ENCODE measurements at places on chromosomes 2 and 18.
A peak's percentile ranks its signal among the peaks of the same experiment; 100 is the strongest.

DNA sequence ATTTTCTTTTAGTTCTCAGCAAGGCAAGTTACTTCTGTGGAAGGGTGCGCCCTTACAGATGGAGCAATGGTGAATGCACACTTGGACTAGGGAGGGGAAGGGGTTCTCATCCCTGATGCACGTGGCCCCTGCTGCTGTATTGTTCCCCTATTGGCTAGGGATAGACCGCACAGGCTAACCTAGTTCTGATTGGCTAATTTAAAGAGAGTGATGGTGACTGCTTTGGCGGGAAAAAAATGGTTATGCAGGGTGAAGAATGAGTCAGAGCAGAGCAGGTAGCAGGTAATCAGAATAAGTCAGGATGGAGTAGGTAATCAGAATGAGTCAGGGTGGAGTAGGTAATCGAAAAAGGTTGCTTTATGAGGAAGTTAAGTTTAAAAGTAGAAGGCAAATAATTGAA, 171.5 kb downstream of the MTCL1 start:
- no peaks in the 10 kb centered on the region for H3K27me3 ChIP-seq
- H3K27ac ChIP-seq = no peak overlapping the region
- DNase-seq = no peak
- H3K4me3 ChIP-seq = no peak overlapping the region

DNA sequence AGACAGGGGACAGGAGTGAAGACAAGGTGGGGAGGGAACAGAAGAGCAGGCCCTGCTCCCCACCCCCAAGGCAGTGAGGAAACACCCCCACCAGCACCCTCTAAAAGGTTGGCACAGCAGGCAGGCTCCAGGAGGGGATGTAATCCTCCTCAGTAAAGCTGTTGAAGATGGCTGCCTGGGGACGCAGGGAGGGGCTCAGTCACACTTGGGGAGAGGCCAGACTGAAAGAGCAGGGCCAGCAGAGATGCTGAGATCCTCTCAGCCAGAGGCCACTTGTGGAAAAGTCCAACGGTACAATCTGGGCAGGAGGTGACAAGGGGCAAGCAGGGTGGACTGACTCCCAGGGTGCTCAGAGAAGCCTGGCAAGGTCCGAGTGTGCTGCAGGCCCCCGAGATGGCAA, 154.8 kb upstream of the ID2 start:
- H3K4me3 ChIP-seq = no peak overlapping the region
- no peaks in the 10 kb centered on the region for H3K36me3 ChIP-seq
- H3K27me3 ChIP-seq = no peaks in the 10 kb centered on the region
- no peak for DNase-seq

GRCh38 chr2:102301867-102302362, 9.4 kb upstream of the IL1RL1 start:
- peak; percentile 52 for DNase-seq
- H3K27me3 ChIP-seq = no peaks in the 10 kb centered on the region
- H3K27ac ChIP-seq = no peak overlapping the region
- H3K4me3 ChIP-seq = no peak overlapping the region
- no peaks in the 10 kb centered on the region for H3K4me1 ChIP-seq
- no peaks in the 10 kb centered on the region for H3K36me3 ChIP-seq

GRCh38 chr2:217873371-217873770, 129.4 kb downstream of the TNS1 start:
- no peaks in the 10 kb centered on the region for H3K27me3 ChIP-seq
- H3K4me1 ChIP-seq = peaks cover 2% of the 10 kb centered on the region
- H3K36me3 ChIP-seq = peaks cover 3% of the 10 kb centered on the region
- no peak overlapping the region for H3K4me3 ChIP-seq
- no peak for DNase-seq

GRCh38 chr2:70716951-70717350, 51.0 kb downstream of the ADD2 start:
- H3K27ac ChIP-seq = no peak overlapping the region
- no peaks in the 10 kb centered on the region for H3K27me3 ChIP-seq
- peaks cover 8% of the 10 kb centered on the region for H3K4me1 ChIP-seq

GRCh38 chr2:171365232-171365631, 68.6 kb downstream of the METTL8 start:
- H3K36me3 ChIP-seq = no peaks in the 10 kb centered on the region
- no peaks in the 10 kb centered on the region for H3K4me1 ChIP-seq
- DNase-seq = no peak
- H3K4me3 ChIP-seq = no peak overlapping the region
- no peak overlapping the region for H3K27ac ChIP-seq

DNA sequence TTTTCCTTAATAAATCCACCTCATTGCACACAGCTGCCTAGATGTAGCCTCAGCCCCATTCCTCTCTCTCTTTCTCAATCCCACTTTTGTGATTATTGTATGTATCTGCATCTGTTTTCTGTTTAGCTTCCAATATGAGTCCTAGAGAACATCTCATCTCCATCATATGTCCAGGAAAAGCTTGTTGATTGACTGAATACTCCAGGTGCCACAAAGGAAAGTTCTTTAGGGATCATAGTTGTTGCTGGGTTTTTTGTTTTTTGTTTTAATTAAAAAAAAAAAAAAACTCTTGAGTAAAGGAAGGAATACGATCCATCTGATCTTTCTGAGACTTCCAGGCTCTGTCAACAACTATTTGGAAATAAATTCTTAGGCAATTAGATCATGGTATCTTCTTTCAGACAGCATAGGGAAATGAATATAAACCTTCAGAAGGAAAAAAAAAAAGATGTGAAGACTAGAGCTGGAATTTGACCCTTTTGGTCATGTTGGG, 42.5 kb downstream of the KIAA2012 start:
- H3K4me3 ChIP-seq = no peak overlapping the region
- no peaks in the 10 kb centered on the region for H3K27me3 ChIP-seq
- no peaks in the 10 kb centered on the region for H3K4me1 ChIP-seq
- H3K36me3 ChIP-seq = no peaks in the 10 kb centered on the region
- no peak overlapping the region for H3K27ac ChIP-seq

- H3K4me1 ChIP-seq = no peaks in the 10 kb centered on the region
- H3K4me3 ChIP-seq = no peak overlapping the region
- no peaks in the 10 kb centered on the region for H3K27me3 ChIP-seq
- H3K36me3 ChIP-seq = no peaks in the 10 kb centered on the region
- no peak for DNase-seq
These were observed 25.9 kb downstream of the GKN2 start for GRCh38 chr2:68926796-68927195.

- no peaks in the 10 kb centered on the region for H3K4me1 ChIP-seq
- H3K27ac ChIP-seq = no peak overlapping the region
- no peaks in the 10 kb centered on the region for H3K36me3 ChIP-seq
- no peak for DNase-seq
- no peak overlapping the region for H3K4me3 ChIP-seq
These were observed 383.3 kb downstream of the MTX2 start for GRCh38 chr2:176652300-176653182.

- no peak overlapping the region for H3K4me3 ChIP-seq
- H3K4me1 ChIP-seq = no peaks in the 10 kb centered on the region
- no peaks in the 10 kb centered on the region for H3K27me3 ChIP-seq
- no peak for DNase-seq
- no peaks in the 10 kb centered on the region for H3K36me3 ChIP-seq
These were observed 17.3 kb upstream of the IMPA2 start for GRCh38 chr18:11963991-11964484.

DNA sequence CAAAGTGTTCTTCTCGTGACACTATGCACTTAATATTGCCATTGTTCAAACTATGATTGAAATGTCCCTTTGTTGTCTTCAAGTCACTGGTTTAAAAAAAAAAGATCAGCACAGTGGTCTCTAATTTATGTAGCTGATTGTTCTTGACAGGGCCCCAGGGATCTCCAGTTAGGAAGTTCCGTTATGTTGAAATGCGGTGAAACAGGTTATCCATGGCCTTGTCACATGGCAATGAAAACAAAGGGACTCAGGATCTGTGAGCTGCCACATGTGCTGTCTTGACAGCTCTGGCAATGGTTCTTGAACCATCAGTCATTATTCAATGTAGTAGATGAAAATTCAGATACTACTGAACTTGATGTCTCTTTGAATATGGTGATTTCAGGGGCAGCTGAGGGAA, 147.4 kb downstream of the SETBP1 start:
- H3K27ac ChIP-seq = no peak overlapping the region
- H3K4me3 ChIP-seq = no peak overlapping the region
- H3K36me3 ChIP-seq = no peaks in the 10 kb centered on the region
- H3K27me3 ChIP-seq = no peaks in the 10 kb centered on the region
- H3K4me1 ChIP-seq = no peaks in the 10 kb centered on the region
- no peak for DNase-seq

DNA sequence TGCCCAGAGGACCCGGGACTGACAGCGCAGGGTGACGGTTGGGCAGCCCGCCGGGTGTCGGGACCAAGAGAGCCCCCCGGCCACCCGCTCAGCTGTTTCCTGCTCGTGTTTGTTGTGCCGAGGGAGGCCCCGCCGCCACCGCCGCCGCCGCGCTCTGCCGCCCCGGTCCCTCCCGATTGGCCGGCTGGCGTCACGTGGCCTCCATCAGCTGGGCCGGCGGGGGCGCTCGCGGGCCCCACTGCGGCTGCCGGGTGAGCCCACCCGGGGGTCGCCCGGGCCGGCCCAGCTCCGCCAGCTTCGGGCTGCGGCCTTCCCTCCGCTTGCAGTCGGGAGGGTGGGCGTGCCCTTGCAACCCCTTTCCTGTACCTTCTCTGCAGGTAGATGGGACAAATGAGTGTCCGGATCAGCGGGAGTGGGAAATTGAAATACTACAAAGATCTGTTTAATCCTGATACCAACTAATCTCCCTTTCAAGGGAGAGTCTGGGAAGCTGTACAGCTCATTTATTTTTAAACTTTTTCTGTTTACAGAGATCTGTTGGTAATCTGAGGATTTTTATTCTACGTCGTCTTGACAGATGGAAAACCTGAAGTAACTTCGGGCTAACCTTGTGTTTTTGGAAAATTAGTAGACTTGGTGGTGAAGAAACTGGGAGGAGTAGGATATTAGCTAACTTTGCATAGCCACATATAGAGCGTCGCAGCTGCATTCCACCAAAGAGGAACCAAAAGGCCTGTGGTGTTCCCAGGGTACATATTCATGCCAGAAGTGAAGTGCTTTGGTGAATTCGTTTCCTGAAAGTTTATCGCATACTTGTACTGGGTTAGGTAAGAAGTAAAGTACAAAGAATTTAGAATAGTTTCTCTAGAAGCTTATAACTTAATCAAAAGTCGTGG, 1.2 kb downstream of the YPEL5 start:
- H3K27ac ChIP-seq = no peak overlapping the region
- no peaks in the 10 kb centered on the region for H3K36me3 ChIP-seq
- no peaks in the 10 kb centered on the region for H3K27me3 ChIP-seq
- peaks cover 2% of the 10 kb centered on the region for H3K4me1 ChIP-seq

- H3K4me3 ChIP-seq = no peak overlapping the region
- DNase-seq = no peak
- H3K36me3 ChIP-seq = no peaks in the 10 kb centered on the region
- no peaks in the 10 kb centered on the region for H3K27me3 ChIP-seq
- no peaks in the 10 kb centered on the region for H3K4me1 ChIP-seq
- no peak overlapping the region for H3K27ac ChIP-seq
These were observed 33.2 kb upstream of the FHL2 start for GRCh38 chr2:105432044-105432399.

- no peaks in the 10 kb centered on the region for H3K27me3 ChIP-seq
- no peaks in the 10 kb centered on the region for H3K4me1 ChIP-seq
- H3K36me3 ChIP-seq = no peaks in the 10 kb centered on the region
- H3K27ac ChIP-seq = no peak overlapping the region
These were observed 15.0 kb upstream of the RNF103 start for GRCh38 chr2:86638712-86639111.

GRCh38 chr18:10131460-10132395, 217.9 kb downstream of the VAPA start:
- H3K27me3 ChIP-seq = no peaks in the 10 kb centered on the region
- no peak overlapping the region for H3K27ac ChIP-seq
- H3K4me1 ChIP-seq = peaks cover 1% of the 10 kb centered on the region
- H3K4me3 ChIP-seq = peak overlapping the region; percentile 45

DNA sequence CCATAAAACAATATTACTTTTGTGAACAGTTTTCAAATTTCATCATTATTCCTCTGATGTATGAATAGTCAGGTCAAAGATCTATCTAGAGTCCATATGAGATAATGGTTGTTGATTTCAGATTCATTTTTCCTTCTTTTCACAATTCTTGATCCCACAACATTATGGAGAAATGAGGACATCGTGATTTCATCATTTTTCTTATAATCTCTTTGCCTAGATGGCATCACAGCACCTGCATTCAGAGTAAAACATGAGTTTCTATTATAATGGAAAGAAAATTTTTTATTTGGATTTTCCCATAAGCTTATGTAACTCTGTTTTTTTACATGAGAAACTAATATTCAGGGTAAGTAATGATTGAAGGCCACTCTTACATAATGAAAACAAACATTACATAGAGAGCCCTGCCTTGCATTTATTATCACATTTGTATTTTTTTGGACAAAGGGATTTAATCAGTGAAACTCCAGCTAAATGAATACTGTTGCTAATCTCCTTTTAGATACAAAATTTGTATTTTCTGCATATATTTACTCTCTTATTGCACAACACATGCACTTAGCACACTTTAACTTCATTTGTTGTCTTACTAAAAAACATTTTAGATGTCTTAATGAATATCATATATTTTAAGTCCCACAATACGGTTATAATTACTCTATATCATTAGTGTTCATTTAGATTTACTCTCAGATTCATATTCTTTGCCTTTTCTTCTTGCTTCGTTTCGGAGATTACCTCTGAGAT, 188.4 kb upstream of the KYNU start:
- H3K4me1 ChIP-seq = no peaks in the 10 kb centered on the region
- DNase-seq = no peak
- no peak overlapping the region for H3K27ac ChIP-seq
- H3K36me3 ChIP-seq = no peaks in the 10 kb centered on the region
- no peaks in the 10 kb centered on the region for H3K27me3 ChIP-seq
- no peak overlapping the region for H3K4me3 ChIP-seq

DNA sequence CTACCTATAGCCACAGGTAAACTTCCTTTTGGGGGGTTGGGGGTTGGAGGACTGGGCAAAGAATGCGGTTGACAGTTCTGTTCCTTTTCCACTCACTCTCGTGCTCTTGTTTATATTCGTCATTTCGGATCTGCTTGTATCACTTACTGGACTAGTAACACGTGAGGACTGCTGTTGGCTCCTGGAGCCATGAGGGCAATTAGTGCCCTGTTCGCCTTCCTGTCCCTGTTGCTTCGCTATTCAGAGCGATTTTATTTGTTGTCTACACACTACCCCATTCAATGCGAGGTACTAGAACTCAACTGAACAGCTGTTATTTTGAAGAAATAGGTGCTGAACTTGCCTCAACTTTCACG, 1.1 kb downstream of the KCNJ3 start:
- no peak for DNase-seq
- H3K27ac ChIP-seq = no peak overlapping the region
- peaks cover 7% of the 10 kb centered on the region for H3K4me1 ChIP-seq
- H3K27me3 ChIP-seq = peaks cover 23% of the 10 kb centered on the region
- peak overlapping the region; percentile 55 for H3K4me3 ChIP-seq
- H3K36me3 ChIP-seq = no peaks in the 10 kb centered on the region

GRCh38 chr18:11992096-11992790, 10.9 kb downstream of the IMPA2 start:
- H3K4me1 ChIP-seq = peaks cover 7% of the 10 kb centered on the region
- DNase-seq = no peak
- no peak overlapping the region for H3K27ac ChIP-seq
- H3K36me3 ChIP-seq = no peaks in the 10 kb centered on the region
- no peak overlapping the region for H3K4me3 ChIP-seq

GRCh38 chr18:50814395-50814794, 5.4 kb downstream of the MRO start:
- H3K4me3 ChIP-seq = no peak overlapping the region
- H3K27me3 ChIP-seq = no peaks in the 10 kb centered on the region
- DNase-seq = no peak
- no peak overlapping the region for H3K27ac ChIP-seq
